ENCODE measurements at places on chromosomes 7 and 10. TPM values are rescaled to one million over a fixed set of nuclear protein-coding genes. Genes with fewer than 3 reads are reported as not detected.

Gene ANKRD30A
- not detected for total RNA-seq

Gene CPN1
- total RNA-seq = not detected

Gene LHFPL3
- total RNA-seq = not detected

Gene NUTM2B
- total RNA-seq = 1.2 TPM

Gene DHTKD1
- 21.9 TPM for total RNA-seq

Gene TCAF2
- total RNA-seq = 2.1 TPM

Gene NEUROG3
- not detected for total RNA-seq

Gene ASB10
- total RNA-seq = not detected

Gene HMX2
- not detected for total RNA-seq
